ENCODE measurements at places on chromosomes 13 and 19. TPM values are rescaled to one million over a fixed set of nuclear protein-coding genes. Genes with fewer than 3 reads are reported as not detected.
A peak's percentile ranks its signal among the peaks of the same experiment; 100 is the strongest.

The ZNF546 gene
- 1.7 TPM for polyA plus RNA-seq

The KLK14 gene
- not detected for polyA plus RNA-seq

The GIPC3 gene
- polyA plus RNA-seq, result 0.30 TPM

The HCN2 gene
- 0.33 TPM for polyA plus RNA-seq

The PLPPR3 gene
- 1.3 TPM for polyA plus RNA-seq

The SMAD9 gene
- polyA plus RNA-seq, result 5.3 TPM

DNA sequence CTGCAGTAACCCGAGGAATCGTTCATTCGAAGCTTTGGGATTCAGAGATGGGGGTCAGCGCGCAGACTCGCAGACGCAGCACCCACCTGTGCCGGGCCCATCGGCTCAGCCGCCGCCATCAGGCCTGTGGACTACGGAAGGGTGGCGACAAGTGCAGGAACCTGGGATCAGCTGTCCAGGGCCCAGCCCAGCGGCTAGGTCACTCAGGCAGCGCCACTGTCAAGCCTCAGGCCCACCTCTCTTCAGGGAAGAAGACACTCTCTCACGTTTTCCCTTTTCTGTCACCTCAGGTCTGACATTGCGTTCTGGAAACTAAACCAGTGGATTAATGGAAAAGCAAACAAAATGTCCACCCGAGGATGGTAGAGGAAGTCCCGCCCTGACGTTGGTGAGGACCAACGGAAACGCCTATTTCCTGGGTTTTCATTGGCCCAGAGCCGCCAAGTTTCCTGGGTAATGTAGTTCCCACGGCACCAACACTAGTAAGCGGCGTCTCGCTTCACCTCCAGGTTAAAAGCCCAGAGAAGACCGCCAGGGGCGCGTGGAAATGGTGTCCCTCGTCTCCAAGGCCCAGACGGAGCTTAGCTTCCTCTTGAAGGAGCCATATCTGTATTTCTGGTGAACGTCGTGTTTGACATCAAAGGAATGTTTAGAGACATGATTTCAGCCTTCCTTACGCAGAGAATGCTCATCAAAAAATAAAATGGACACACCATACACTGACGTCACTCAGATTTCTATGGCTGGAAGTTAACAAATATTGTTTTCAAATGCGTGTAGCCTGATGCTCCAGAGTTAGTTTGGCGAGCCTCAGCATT lies at the start of gene ZNF772:
TSS of gene ZNF772 (minus strand) at position 376 of the 818 bp plus-strand sequence. CDS start at position 119, 257 bp downstream.
- peak; percentile 74 for DNase-seq

DNA sequence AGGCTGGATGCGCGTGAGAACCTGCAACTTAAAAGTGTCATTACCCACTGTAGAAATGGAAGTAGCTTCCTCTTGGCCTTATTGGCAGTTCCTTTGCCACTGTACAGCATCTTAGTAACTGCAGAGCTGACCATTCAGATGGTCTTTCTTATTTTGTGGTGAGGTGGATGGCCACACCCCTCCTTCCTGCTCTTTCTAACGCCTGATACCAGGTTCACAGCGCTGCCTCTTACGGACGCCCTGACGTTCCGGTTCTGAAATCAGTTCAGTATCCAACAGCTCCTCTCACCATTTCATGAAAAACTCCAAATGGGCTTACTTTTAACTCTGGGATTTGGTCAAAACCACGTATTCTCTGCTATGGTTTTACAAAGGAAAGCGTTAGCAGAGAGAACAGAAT lies 134.6 kb downstream of the ATP11A start:
- DNase-seq, result no peak

DNA sequence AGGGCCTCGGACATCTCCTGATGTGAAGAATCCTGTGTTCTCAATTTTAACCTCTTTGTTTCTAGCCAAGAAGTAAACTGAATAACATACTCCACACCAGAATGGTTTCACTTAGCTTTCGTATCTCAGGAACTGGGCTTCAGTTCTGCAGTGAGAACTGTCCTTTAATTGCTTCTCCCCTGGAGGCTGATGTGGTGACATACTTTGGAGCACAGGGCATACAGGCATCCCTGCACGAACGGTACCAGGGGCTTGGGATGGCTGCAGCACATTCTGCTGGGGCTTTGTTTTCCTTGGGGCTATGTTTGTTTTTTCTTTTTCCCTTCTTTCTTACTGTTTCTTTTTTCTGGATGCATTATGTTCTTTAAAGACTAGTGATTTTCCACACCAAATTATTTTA lies 230.5 kb downstream of the TM9SF2 start:
- no peak for DNase-seq

DNA sequence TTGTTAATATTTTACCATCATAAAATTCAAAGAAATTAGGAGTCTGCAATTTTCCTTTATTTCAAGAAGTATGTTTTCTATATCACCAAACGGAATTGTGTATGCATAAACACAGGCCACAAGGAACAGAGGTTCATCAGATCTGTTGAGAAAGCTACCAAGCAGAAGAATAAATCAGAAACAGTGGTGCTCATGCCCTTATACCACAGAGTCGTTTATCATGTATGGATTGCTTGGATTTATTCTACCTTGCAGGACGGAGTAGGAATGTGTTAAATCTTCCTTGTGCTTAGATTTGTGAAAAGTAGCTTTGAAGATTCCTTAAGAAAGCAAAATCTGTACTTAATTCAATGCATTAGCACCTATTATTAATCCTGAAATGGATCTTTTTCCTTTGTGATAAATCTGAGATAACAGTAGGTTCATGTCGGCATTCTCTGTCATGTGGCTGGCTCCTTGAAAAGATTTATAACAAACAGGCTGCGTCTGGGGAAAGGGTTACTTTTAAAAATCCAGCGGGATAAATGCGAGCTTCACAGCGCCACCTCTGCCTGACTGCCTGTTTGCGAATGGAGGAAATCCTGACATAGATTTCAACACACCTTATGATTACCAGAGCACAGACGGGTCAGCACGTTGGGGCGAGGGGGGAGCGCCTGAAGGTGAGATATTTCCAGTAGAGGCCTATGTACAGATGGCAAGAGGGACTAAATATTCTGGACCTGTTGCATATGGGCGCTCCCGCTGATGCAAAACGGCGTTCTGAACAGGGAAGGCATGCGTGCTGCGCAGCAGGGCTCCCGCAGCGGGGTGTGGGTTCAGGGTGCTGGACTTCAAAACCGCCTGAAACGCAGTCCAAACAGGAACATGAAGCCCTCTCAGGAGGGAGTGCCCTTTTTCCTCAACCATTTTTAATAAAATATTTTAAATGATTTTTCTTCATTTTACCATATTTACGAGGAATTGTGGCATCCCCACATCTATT lies 445.5 kb upstream of the SGCG start:
- DNase-seq, result no peak

- no peak for DNase-seq
Measured at GRCh38 chr19:15748239-15748638, 10.5 kb downstream of the OR10H3 start.

DNA sequence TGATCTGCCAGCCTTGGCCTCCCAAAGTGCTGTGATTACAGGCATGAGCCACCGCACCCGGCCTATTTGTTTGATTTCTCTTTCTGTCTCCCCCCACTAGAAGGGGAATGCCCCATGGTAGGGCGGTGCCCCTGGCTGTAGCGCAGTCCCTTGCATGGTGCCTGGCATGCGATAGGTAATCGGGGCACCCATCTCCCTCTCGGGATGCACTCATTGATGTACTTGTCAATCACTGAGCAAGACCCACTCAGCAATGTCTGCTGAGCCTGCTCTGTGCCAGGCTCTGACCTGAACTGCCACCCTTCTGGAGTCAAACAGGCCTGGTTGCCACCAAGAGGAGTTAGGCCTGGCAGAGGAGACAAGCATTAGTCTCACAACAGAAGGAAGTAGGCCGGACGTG lies 19.8 kb downstream of the DNM2 start:
- DNase-seq, result no peak

DNA sequence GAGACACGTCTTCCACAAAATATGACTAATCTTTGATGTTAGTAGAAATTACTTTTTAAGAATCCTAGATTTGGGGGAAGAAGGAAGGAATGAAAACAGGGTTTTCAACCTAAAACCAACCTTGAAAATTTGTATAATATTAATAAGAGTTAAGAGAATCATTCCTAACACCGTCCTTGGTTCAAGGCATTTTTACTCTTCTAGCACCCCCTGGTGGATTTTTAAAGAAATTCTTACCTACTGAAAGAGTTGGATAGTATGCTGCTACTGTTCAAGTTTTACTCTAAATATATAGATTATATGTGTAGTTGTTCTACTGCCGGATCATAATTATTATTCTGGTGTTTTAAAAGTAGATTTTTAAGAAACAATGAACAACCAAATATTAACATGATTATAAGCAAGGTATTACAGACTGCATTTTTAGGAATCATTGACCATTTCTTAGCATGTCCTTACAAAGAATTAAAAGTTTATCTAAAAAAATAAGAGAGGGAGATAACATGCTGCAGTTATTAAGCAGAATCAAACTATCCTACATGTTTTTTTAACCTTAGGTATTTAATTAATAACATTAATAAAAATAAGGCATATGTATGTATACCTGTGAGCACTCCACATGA lies 7.4 kb upstream of the SLITRK6 start:
- DNase-seq, result peak; percentile 47

GRCh38 chr19:42253245-42254088 lies 1.5 kb downstream of the ERF start:
- DNase-seq, result no peak

GRCh38 chr13:50999641-51000040 lies 90.0 kb downstream of the RNASEH2B start:
- no peak for DNase-seq

DNA sequence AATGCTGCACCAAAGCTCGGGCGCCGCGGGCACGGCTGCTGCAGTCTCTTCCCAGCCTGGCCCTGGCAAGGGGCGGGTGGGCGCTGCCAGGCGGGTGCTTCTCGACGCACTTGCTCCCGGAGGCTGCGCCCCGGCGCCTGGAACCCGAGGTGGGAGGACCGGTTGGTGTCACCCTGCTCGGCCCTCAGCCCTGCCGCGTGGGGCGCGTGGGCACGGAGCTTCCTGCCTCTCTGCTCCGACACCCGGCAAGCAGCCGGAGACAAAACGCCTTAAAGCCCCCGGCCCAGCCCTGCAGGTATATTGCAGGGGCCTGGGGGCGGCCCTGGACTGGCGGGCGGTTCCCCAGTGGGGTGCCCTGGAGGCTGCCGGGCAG lies 34.7 kb downstream of the BTBD2 start:
- no peak for DNase-seq

- no peak for DNase-seq
Measured at GRCh38 chr13:103130681-103131210, 64.5 kb upstream of the SLC10A2 start.

- DNase-seq, result no peak
Measured at GRCh38 chr19:1482361-1483130, 3.5 kb upstream of the C19orf25 start.

DNA sequence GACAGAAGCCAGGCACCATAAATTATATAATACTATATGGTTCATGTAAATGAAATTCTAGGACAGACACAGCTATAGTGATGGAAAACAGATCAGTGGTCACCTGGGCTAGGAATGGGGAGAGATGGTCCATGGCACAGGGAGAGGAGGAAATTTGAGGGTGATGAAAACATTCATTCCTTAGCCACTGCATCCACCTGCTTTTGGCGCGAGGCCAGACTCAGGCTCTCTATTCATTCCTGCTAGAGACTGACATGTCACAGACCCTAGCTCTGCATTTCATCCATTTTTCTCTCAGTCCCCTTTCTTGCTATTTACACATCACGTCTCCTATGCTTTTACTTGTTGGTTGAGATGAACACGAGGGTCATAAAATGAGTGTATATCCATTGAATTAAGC lies 628.3 kb upstream of the SLC10A2 start:
- DNase-seq, result no peak

DNA sequence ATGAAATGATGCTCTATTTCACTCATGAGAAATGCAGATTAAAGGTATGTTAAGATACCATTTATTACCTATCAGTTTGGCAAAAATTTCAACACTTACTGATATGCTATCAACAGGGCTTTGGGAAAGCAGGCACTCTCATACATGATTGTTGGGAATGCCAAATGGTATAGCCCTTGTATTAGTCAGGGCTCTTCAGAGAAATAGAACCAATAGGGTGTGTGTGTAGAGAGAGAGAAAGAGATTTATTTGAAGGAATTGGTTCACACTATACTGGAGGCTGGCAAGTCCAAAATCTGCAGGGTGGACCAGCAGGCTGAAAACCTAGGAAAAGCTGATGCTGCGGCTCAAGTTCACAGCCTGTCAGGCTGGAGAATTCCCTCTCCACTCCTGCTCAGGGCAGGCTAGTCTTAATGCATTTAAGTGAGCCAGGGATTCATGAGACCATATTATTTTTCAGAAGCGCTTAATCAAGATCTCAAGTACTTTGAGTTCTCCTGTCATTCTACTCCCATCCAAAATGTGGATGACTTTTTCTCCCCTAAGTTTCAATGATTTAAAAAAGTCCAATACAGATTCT lies 72.4 kb downstream of the NHLRC3 start:
- DNase-seq, result no peak

- peak; percentile 85 for DNase-seq
Measured at GRCh38 chr19:4694211-4694987, 24.3 kb upstream of the MYDGF start.

GRCh38 chr19:41691268-41691970 lies 3.3 kb upstream of the CEACAM7 start:
- no peak for DNase-seq

DNA sequence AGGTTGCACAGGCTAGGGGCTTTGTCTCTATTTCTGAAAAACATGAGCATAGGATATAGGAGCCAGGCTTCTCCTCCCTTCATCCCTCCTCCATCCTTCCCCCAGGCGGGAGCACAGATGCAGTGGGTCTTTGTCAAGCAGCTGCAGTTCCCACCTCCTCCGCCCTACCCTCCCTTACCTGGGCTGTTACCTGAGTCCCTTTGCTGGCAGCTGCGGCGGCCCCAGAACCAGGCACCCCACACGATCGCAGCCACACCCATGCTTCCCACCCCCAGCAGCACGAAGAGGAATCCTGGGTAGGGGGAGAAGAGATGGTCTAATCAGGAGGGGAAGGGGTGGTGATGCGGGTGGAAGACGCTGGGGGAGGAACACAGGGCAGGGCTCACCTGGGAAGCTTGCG lies 7.8 kb downstream of the TMIGD2 start:
- DNase-seq, result no peak

- DNase-seq, result no peak
Measured at GRCh38 chr19:18488838-18489626, 32.8 kb downstream of the ELL start.
